H54 (cell line): ENCODE measurements at places on chromosomes 1 and 21.

GRCh38 chr1:150511551-150511950 is 3.6 kb downstream of the ECM1 start:
- DNase-seq = no peak

DNA sequence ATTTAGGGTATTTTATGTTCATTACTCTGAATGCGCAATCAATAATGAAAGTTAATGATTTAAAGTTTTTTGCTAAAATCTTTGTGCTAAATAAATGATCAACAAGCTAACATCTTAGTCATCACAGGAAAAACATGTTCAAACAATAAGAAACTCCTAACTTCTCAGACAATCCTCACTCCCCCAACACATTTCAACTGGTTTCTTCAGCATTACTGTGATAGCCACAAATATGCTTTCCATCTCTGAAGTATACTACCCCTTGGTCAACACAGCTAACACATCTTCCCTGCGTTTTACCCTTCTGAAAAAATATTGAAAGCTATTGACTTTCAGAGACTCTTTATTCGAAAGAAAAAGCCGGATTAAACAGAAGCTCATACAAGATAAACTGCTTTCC is 85.8 kb downstream of the ZNF644 start:
- no peak for DNase-seq

DNA sequence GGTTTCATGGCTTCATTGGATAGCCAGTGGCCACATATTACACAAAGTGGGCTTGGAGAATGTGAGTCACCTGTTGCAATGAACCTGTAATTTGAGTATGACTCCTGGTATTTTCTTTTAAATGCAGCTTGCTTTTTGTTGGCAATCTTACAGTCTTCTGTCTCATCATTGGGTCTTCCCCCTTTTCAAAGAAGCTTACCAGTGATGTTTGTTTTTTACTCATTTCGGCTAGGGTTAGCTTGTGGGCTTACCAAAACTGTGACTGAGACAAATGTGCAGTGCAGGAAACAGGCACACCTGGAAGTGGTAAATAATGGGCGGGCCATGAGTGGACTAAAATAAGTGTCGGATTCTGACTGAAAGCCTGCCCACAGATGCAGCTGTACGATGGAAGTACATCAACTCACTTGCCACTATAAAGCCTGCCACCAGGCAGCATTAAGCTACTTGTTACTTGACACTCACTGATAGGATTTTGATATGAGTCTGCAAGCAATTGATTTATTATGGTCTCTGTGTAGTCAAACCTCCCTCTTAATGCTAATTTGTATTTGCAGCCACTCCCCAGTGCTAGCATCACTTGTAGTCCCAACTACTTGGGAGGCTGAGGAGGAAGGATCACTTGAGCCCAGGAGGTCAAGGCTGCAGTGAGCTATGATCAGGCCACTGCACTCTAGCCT is 4.2 kb downstream of the HHAT start:
- no peak for DNase-seq

DNA sequence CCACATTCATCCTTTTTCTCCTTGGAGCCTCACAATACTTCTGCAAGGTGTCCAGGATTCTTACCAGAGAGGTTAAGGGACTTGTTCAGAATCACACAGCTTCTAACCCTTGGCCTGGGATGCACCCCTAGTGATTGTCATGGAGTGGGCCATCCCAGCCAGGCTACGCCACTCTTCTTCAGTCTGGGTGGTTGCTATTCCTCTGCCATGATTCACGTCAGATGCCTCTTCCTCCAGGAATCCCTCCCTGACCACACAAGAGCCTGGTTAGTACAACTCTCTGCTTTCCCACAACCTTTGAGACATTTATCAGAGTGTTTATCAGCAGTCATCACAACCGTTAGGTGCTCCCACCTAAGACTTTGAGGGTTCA is 121.8 kb downstream of the EPHB2 start:
- DNase-seq = peak; percentile 52

GRCh38 chr1:57832612-57833011 is 408.8 kb upstream of the DAB1 start:
- no peak for DNase-seq

DNA sequence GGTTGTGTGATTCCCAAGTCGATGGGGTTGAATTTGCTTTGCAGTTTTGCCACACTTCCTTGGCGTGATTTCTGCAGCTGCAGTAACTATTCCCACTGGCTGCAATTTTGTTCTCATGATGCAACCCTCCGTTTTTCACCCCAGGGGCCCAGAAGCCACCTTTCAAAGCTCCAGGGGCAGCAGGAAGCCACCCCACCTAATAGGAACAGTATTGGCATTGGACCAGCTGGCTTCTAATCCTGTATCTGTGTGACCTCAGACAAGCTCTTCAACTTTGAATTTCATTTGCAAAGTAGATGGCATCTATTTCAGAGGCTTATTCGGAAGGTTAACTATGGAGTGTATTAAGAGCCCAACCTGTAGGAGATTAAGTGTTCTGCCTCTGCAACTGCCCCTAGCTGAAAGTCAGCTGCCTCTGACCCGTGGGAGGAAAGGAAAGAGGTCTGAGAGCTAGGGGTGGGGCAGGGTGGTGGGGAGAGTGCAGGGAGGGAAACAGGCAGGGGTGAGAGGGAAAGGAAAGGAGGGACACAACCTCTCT is 12.6 kb downstream of the C1orf115 start:
- no peak for DNase-seq
